ENCODE measurements at places on chromosomes 11 and 22.

DNA sequence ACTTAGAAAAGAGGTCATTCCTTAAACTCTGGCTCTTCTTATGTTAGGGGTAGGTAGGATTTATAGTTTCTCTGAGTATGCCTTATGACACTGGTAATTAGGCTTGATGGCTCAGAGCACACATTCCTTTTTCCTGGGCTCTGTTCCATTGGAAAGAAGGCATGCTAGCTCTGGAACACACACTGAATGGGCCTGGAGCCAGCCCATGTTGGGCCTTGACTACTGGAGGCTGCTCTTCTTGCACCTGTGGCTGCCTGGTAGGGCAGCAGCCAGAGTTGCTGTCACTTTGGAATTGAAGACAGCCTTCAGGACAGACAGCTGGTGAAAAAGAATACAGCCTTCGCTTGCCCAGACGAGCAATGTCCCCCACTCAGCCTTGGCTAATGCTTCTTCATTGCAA is 18.2 kb downstream of the MCAM start:
- no peak for DNase-seq

- peak; percentile 76 for DNase-seq
These were observed 84.7 kb downstream of the TTC28 start for GRCh38 chr22:28594797-28595462.

DNA sequence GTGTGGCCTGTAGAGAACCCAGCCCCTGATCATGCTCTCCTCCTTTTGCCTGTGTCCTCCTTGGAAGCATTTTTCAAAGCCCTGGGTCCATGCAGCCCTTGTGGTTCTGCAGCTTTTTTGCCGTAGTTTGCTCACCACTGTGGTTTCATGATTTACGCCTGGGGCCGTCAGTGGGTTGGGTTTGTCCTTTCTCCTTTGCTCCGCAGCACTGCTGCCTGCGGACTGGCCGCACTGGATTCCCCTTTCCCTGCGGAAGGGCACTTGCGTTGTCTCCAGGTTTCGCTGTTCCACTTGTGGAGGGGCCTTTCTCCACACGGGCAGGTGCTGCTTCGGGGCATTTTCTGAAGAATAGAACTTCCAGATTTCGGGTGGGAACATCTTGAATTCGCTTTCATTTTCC is 1260.9 kb downstream of the BRD1 start:
- DNase-seq: no peak

DNA sequence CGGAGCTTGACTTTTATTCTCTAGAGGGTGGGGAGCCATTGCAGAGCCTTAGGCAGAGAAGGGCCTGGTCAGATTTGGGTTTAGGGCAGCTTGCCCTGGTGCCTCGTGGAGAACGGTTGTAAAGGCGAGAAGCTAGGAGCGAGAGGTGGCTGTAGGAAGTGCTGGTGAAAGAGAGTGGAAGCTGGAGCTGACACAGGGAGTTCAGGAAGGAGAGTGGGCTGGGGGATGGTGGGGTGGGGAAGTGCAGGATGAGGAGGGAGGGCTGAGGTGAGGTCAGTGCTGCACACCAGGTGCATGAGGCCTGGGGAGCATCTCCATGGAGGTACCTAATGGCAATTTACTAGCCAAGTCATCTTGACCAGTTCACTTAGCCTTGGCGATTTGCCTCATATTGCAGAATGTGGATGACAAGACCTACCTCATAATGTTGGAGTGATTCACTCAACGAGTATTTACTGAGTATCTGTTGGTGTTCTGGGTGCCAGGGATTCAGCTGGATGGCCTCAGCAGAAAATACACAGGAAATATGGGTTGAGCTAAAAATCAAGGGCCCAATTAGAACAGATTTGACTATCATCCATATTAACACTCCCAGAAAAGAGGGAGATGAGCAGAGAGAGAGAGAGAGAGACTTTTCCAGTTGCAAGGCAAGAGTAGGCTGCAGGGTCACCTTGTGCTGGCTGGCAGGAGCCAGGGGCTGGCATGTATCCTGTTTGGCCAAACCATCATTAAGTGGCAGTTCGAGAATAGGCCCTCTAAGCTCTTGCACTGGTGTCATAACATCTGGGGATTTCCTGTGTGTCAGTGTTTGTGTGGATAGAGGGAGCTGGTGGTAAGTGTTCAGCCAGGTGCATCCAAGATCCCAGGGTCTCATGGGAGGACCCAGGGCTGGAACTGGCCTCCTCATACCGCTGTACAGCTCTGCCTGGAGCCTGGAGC is 44.4 kb upstream of the CLDN5 start:
- no peak for DNase-seq

DNA sequence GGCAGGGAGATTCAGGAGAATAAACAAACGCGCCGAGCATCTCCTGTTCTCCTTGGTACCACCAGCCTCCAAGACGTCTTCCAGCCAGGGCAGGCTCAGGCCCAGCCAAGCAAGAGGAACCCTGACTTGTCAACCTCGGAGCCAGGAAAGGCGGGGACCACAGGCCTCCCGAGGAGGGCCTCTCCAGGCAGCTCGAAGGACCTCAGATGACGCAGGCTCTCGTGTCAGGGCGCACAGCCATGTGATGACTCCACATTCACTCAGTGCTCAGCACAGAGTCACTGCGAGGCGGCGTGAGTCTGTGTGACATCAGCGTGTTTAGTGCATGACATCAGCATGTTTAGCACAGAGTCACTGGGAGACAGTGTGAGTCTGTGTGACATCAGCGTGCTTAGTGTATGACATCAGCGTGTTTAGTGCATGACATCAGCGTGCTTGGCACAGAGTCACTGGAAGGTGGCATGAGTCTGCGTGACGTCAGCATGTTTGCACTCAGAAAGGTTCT is 241.4 kb downstream of the BRD1 start:
- DNase-seq: peak; percentile 64

DNA sequence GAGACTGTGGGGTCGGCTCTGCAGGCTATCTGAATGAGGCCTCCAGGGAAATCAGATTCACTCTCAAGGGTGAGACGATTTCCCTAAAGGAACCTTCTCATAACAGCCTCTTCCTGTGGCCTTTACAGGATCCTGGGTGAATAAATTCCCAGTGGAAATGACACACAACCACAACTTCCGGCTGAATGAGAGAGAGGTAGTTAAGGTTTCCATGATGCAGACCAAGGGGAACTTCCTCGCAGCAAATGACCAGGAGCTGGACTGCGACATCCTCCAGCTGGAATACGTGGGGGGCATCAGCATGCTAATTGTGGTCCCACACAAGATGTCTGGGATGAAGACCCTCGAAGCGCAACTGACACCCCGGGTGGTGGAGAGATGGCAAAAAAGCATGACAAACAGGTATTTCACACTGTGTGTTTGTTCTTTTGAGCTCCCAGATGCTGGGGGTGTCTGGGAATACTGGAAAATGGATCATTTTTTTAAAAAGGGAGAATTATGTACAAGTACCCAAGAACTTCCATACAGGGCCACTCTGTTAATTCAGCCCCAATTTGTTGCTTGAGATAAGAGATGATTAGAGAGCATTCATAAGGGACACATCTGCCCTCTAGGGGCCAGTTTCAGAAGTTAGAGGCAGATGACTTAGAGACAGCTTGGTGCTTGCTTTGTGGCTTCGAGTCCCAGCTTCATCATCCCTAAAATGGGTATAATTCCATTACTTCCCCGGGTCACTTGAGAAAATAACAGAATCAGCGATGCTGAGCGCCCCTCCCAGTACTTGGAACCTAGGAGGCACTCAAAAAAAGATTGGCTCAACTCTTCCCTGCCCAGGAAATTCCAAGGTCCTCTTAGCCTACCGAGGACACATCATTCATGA is 10.2 kb downstream of the SERPIND1 start:
- peak; percentile 81 for DNase-seq

DNA sequence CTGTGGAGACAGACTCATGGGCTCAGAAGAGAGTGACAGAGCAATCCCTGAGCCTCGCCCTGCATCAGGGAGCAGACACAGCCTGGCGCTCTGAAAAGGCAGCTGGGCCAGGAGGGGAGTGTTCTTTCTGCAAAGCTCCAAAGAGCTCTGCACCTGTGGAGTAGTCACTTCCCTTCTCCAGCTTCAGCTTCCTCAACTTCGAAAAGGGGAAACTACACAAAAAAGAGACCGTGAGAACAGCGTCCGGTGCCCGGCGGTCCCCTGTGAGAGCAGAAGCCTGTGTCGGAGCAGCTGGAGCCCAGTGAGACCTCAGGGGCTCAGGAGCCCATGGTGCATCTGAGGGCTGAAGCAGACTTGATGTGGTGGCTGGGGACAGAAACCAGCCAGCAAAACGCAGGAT is 35.1 kb downstream of the TP53I11 start:
- DNase-seq: no peak

DNA sequence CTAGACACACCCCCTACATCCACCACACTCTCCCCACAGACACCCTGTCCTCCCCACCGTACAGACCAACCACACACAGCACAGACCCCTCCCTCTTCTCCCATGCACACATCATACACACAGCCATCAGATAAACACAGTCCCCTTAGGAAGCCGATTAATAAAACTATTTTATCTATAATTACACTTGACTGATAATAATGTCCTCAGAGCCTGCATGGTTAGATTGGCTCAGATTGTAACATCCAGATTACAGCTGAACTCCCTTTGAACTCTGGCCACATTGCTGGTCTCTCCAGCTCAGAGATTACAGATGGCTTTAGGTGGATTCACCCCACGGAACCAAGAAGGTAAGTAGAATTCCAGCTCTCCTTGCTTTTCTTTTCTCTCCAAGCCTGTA is 9.5 kb upstream of the ELF5 start:
- DNase-seq: no peak

DNA sequence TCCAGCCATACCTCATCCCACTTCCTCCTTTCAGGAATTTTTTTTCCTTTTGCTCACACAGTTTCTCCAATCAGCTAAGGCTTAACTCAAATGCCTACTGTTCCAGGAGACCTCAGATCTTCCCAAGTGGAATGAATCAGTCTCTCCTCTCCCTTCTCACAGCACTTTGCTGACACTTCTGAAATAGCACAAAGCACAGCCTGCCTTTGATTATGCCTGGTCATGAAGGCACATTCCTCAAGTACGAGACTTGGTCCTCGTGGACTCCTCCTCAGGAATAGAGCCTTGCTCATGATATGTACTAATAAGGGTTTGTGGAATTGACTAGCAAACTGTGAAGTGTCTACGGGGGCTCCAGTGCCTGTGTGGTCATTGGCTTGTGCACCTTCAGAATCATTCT is 176.7 kb upstream of the TENM4 start:
- no peak for DNase-seq

DNA sequence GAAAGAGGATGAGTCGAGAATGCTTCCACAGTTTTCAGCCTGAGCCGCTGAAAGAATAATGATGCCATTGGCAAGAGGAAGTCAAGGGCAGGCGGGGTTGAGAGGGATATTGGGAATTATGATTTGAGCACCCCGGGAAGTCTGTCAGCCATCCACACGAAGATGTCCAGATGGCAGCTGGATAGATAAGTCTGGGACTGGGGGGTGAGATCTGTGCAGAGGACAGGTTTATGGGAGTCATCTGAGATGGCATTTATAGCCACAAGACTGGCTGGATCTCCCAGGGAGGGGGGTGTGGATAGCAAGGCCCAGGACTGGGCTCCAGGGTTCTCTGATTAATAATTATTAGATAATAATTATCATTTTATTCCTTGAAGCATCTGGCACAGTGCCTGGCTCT is 5.1 kb upstream of the STIP1 start:
- DNase-seq: no peak

DNA sequence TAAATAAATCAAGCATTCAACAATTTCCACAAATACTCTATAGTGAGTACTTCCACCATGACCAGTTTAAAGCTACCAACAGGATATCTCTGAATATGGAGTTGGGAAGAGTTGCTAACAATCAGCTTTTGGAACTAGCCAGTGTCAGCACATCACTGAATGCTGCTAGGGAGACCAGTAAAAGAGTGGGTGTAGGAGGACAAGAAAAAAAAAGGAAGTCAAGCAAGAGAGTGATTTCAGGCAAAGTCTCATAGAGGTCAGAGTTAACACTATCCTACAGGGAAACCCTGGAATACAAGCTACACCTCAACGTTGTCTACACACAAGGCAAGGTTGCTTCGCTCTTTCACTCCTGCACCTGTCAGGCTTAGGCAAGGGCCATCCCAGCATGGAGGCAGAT is 24.2 kb downstream of the EIF3F start:
- DNase-seq: no peak

DNA sequence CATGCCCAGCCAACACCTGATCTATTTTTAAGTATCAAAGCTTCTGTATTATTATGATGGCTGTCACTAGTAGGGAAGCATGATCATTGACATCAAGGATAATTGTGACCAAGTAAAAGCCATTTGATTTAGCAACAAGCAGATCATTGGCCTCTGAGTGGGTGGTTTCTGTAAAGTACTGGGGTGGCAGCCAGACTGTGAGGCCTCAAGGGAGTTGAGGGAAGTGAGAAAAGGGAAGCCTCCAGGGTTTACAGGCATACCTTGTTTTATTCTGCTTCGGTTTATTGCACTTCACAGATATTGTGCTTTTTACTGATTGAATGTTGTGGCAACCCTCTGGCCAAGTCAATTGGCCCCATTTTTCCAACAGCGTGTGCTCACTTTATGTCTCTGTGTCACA is 60.1 kb downstream of the PRR5L start:
- no peak for DNase-seq

- DNase-seq: no peak
These were observed 548.0 kb upstream of the LUZP2 start for GRCh38 chr11:23948851-23949250.

DNA sequence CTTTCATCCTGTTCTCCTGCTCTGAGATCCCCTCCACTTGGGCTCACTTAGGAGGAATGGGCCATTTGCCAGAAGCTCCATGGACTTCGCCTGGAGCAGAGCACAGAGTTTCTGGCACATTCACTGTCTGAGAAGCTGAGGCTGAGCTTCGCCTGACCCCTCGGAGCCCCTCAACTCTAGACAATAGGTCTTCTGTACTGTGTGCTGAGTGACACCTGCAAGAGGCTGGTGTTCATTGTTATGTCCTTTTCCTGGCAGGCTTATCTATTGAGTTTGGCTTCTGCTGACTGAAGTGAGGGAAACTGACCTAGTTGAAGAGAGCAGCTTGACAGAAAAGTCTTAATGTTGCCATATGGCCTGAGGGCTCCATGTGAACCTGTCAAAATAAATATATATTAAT is 124.3 kb downstream of the EHF start:
- DNase-seq: no peak

- no peak for DNase-seq
These were observed 82.9 kb downstream of the EXT2 start for GRCh38 chr11:44178381-44178780.
